Mesenchymal stem cell (in vitro differentiated cells and primary cell): ENCODE measurements at places on chromosomes 6 and 20.

GRCh38 chr20:41819436-41819835, 201.3 kb upstream of the CHD6 start:
- no peaks in the 10 kb centered on the region for H3K36me3 ChIP-seq
- H3K4me3 ChIP-seq: no peak overlapping the region
- DNase-seq: no peak
- no peaks in the 10 kb centered on the region for H3K4me1 ChIP-seq
- no peak overlapping the region for H3K27ac ChIP-seq

DNA sequence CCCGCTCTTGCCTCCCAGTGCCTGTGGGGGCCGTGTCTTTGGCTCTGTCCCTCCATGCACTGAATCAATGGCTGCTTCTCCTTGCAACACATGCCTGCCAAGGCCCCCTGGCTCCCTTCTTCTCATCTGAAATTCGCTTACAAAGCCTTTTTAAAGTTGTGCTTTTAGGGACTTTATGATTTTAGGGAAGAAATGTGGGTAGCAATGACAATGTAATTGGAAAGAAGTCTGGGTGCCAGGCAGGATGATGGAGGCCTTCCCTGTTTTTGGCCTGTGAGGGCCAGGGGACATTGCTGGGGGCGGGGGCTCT, 151.3 kb upstream of the RNF24 start:
- no peak for DNase-seq
- H3K36me3 ChIP-seq: no peaks in the 10 kb centered on the region
- no peak overlapping the region for H3K27ac ChIP-seq
- no peaks in the 10 kb centered on the region for H3K27me3 ChIP-seq

DNA sequence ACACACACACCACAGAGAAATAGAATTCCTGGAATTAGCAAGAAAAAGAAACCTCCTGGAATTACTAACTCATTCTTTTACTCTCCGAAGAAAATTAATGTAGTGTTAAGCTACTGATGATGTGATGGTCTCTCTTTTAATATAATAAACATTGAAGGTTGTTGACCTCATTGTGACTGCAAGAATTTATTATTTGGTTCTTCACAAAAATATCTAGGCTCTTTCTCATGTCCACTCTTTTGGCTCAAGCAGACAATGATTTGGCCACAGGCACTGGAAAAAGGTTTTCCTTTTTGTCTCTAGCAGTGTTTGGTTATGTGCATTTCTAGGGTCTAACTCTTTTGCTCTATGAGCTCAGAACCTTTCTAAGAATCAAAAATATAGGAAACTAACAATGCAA, 811.9 kb downstream of the TENT5A start:
- no peaks in the 10 kb centered on the region for H3K4me1 ChIP-seq
- DNase-seq: peak; percentile 21
- H3K27me3 ChIP-seq: no peaks in the 10 kb centered on the region
- no peaks in the 10 kb centered on the region for H3K36me3 ChIP-seq
- H3K4me3 ChIP-seq: no peak overlapping the region
- no peak overlapping the region for H3K27ac ChIP-seq

GRCh38 chr6:44661221-44662008, 273.9 kb downstream of the CDC5L start:
- H3K27ac ChIP-seq: peak overlapping the region; percentile 88
- no peak overlapping the region for H3K4me3 ChIP-seq
- H3K27me3 ChIP-seq: no peaks in the 10 kb centered on the region
- DNase-seq: no peak
- H3K4me1 ChIP-seq: peaks cover 45% of the 10 kb centered on the region
- no peaks in the 10 kb centered on the region for H3K36me3 ChIP-seq

DNA sequence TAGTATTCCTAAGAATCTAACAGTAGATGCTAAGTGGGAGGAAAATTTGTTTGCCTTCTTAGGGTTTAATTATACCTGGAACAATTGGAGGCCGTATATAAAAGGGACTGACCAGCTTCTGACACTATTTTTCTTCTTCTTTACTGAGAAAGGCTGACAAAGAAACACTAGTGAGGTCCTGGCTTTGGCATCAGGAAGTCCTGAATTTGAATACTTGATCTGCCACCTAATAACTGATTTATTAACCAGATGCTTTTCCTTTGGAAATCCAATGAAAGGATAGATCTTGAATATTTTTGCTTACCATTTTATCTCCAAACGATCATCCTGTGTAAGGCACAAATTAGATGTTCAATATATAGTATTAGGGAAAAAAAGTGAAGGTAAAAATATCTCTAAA, 382.5 kb downstream of the CENPW start:
- no peak for DNase-seq
- H3K27me3 ChIP-seq: no peaks in the 10 kb centered on the region
- no peaks in the 10 kb centered on the region for H3K4me1 ChIP-seq
- H3K27ac ChIP-seq: no peak overlapping the region
- no peak overlapping the region for H3K4me3 ChIP-seq

DNA sequence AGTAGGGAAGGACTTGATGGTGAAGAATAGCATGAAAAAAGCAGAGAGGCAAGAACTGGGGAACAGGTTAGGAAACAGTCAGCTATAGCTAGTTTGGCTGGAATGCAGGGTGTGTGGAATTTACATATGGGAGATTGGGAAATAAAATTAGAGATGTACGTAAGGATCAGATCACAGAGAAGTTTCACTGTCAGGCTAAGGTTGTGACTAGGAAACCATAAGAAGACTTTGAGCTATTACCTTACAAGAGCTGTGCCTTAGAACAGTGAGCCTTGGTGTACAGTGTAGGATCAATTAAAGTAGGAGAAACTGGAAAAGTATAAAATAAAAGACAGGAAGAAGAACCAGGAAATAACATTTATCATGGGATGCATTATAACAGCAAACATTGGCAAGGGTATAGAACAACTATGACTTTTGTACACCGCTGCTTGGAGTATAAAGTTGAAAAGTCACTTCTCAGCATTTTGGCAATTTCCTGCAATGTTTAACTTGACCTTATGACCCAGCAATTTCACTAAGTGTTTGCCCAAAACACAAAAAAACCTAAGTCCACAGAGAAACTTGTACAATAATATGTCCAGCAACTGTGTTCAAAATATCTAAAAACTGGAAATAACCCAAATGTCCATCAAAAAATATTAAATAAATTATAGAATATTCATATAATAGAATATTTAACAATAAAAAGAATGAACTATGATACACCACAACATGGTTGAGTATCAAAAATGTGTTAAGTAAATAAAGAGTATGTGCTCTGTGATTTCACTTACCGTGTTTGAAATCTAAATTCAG, 31.2 kb upstream of the SPTLC3 start:
- H3K4me3 ChIP-seq: no peak overlapping the region
- DNase-seq: no peak
- H3K36me3 ChIP-seq: no peaks in the 10 kb centered on the region
- H3K27me3 ChIP-seq: no peaks in the 10 kb centered on the region
- no peaks in the 10 kb centered on the region for H3K4me1 ChIP-seq

GRCh38 chr20:39038495-39038894, 76.4 kb downstream of the DHX35 start:
- peaks cover 51% of the 10 kb centered on the region for H3K36me3 ChIP-seq
- H3K27ac ChIP-seq: no peak overlapping the region
- no peak for DNase-seq
- H3K4me3 ChIP-seq: no peak overlapping the region
- H3K27me3 ChIP-seq: no peaks in the 10 kb centered on the region
- H3K4me1 ChIP-seq: no peaks in the 10 kb centered on the region

DNA sequence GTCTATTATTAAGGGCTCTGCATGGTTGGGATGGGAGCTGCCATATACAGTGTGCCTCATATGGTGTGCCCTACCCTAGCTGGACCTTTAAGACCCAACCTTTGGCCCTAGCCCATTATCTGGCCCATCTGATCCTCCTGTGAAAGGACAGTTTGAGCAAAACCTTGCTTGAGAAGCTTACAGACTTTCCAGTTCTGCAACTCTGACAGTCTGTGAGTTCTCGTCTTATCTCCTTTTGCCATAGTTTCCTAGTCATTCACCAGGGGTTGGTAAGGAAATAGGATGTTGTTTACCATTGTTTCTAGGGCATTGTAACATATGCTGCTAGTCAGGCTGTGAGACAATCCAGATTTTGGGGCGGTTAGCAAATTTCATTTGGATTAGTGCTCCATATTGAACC, 17.2 kb downstream of the CTNNBL1 start:
- no peaks in the 10 kb centered on the region for H3K36me3 ChIP-seq
- no peaks in the 10 kb centered on the region for H3K27me3 ChIP-seq
- no peak overlapping the region for H3K4me3 ChIP-seq
- peak; percentile 32 for DNase-seq
- no peaks in the 10 kb centered on the region for H3K4me1 ChIP-seq

DNA sequence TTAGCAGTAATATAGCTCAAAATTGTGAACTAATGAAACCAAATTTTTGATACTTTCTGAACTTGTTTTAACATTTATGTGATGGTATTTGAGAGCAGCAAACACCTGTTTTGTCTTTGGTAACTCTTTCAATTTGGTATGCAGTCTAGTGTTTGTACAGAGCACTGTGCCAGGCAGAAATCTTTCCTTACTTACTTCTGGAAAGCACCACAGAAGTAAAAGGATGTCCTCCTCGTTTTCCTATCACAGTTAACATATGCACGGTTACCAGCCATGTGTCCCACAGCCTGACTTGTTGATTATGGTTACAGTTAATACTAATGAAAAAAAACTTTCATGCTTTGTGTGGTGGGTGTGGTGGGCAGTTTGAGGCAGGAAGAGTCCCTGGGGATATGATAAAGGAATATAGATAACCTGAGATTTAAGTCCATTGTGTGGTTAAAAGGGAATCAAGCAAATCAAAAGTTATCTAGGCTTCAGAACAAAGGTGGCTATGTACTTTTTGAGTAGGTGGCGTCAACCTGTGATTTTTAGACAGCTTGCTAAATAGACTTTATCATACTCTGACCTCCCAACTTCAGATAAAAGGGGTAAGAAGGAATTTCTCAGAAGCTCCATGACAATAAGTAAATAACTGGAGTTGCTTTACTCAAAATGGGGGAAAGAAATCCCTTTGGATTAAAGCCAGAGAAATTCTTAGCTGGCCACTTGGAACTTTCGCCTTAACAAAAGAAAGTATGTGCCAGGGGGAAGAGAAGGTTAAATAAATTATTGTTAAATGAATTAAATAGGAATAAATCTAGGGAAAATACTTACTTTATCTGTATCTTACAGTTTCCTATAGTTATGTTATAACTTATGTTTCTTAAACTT, 20.1 kb upstream of the COL10A1 start:
- DNase-seq: no peak
- H3K27ac ChIP-seq: no peak overlapping the region
- H3K27me3 ChIP-seq: no peaks in the 10 kb centered on the region

DNA sequence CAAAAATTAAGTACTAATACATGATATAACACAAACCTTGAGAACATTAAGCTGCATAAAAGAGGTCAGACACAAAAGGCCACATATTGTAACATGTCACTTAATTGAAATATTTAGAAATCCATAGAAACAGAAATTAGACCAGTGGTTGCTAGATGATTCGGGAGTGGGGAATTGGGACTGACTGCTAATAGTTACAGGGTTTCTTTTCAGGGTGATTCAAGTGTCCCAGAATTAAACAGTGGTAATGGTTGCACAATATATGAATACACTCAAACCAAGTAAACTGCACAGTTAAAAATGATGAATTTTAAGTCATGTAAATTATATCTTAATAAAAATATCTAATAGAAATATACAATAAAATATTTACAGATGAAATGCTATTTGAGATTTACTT, 174.5 kb downstream of the WDR27 start:
- H3K4me3 ChIP-seq: no peak overlapping the region
- no peaks in the 10 kb centered on the region for H3K36me3 ChIP-seq
- peak; percentile 11 for DNase-seq
- H3K27me3 ChIP-seq: no peaks in the 10 kb centered on the region

DNA sequence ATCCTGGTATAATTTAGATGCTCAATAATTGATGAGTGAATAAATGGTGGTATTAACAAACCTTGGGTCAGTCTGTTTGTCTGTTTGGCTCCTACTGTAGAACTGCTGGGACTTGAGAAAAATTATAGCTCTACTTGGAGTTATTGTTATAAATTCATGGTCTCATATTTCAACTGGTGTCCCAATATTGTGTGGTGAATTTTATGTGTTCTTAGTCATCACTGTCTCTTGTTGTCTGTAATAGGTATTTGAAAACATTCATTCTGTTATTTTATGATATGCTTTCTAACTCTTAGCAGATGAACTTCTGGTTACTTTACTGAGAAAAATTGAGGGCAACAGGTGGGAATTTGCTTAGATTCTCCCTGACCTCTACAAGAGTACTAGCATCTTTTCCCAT, 221.4 kb downstream of the CDKAL1 start:
- no peaks in the 10 kb centered on the region for H3K36me3 ChIP-seq
- H3K4me3 ChIP-seq: no peak overlapping the region
- DNase-seq: no peak
- H3K4me1 ChIP-seq: peaks cover 3% of the 10 kb centered on the region

- DNase-seq: peak; percentile 18
- no peaks in the 10 kb centered on the region for H3K4me1 ChIP-seq
- H3K4me3 ChIP-seq: no peak overlapping the region
- no peaks in the 10 kb centered on the region for H3K36me3 ChIP-seq
These were observed 12.4 kb downstream of the GRM1 start for GRCh38 chr6:146041282-146041681.

- H3K36me3 ChIP-seq: no peaks in the 10 kb centered on the region
- no peaks in the 10 kb centered on the region for H3K27me3 ChIP-seq
- no peak overlapping the region for H3K27ac ChIP-seq
- H3K4me3 ChIP-seq: no peak overlapping the region
- no peaks in the 10 kb centered on the region for H3K4me1 ChIP-seq
These were observed 422.5 kb upstream of the OPRM1 start for GRCh38 chr6:153616506-153616905.

DNA sequence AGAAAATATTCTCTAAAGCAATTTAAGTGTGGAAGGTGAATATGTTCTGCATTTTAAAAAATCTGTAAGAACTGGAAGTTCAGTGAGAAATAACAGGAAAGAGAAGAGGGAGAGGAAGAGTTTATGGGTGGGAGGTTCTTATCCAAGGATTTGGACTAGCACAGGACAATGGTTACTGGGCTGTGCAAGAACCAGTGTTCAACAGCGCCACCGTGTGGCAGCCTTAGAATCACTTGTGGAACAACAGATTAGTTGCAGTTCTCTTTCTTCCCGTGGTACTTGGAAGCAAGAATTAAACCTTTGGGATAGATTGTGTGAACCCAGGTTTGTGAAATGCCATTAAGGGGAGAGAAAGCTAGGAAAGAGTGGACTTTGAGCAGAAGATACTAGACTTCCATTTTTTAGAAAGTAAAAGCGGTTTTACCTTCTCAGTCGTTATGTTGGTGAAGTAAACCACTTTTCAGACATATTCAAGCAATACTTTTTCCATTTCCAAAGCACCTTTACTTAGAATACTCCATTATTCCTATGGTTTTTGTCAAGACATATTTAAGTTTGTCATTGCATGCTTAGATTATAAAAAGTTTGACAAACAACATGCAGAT, 436.7 kb downstream of the RNF144B start:
- no peaks in the 10 kb centered on the region for H3K36me3 ChIP-seq
- peak; percentile 17 for DNase-seq
- H3K4me1 ChIP-seq: no peaks in the 10 kb centered on the region
- H3K4me3 ChIP-seq: no peak overlapping the region
- H3K27me3 ChIP-seq: no peaks in the 10 kb centered on the region
- H3K27ac ChIP-seq: no peak overlapping the region
